ENCODE measurements at places on chromosomes 7 and 10.

GRCh38 chr7:39754326-39755120, 131.2 kb downstream of the RALA start:
- no peak for DNase-seq

GRCh38 chr10:78549140-78549935, 515.7 kb downstream of the RPS24 start:
- no peak for DNase-seq

- peak; percentile 45 for DNase-seq
These were observed 39.0 kb upstream of the AOAH start for GRCh38 chr7:36763132-36763816.

DNA sequence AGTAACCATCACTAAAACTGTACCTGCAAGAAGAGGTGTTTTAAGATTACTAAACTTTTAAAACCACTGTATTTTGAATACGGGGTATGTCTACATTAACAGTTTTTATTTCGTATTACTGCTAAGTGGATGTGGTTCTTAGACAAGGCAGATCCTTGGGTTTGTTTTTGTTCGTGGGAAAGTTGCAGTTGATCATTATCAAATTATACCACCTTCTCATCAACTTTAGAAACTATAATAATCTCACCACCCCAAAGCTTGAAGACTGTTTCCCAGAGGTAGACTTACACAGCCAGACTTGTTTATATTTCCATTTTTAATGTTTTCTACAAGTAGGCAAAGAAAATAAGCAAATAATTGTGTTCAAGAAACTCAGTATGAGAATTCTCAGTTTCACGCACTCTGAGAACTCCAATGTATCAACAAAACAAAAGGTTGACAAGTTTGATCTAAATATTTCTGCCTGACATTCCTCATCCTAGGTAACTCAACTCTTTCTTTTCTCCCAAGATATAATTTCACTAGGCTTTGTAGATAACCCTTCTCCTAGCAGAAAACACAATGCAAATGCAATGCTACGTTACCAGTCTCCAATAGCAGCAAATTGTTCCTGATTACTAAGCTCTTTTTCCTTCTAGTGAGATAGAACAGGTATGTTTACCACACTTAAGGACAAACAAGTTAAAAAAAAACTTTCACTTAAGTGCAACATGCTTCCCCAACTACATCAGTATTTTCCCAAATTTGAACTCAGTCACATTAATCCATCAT, 36.0 kb downstream of the IGF2BP3 start:
- no peak for DNase-seq

- DNase-seq, result peak; percentile 65
These were observed 95.1 kb upstream of the DIP2C start for GRCh38 chr10:784403-785088.

GRCh38 chr7:35700865-35701264, 5.9 kb upstream of the HERPUD2 start:
- no peak for DNase-seq

DNA sequence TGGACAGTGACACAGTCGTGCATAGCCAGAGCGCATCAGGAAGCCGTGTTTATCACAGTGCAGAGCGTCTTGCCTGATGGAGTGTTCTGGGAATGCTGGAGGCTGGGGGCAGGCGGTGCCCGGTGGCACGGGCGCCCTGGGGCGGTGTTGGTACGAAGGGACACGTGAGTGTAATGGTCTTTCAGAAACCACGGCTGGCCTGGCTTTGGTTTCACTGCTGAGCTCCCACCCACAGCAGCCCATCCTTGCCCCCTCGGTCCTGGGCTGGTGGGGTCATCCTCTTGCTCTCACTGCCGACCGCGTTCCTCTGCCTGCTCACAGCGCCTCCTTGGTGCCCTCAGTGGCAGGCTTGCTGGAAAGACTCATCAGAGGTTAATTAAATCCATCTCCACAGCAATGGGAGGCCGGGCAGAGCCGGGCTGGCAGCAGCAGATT, 50.6 kb downstream of the NKX6-2 start:
- peak; percentile 44 for DNase-seq

GRCh38 chr10:131310551-131311401, 745 bp downstream of the TCERG1L start:
- DNase-seq, result no peak

- no peak for DNase-seq
These were observed 1163.2 kb upstream of the SORCS1 start for GRCh38 chr10:108327706-108328105.

DNA sequence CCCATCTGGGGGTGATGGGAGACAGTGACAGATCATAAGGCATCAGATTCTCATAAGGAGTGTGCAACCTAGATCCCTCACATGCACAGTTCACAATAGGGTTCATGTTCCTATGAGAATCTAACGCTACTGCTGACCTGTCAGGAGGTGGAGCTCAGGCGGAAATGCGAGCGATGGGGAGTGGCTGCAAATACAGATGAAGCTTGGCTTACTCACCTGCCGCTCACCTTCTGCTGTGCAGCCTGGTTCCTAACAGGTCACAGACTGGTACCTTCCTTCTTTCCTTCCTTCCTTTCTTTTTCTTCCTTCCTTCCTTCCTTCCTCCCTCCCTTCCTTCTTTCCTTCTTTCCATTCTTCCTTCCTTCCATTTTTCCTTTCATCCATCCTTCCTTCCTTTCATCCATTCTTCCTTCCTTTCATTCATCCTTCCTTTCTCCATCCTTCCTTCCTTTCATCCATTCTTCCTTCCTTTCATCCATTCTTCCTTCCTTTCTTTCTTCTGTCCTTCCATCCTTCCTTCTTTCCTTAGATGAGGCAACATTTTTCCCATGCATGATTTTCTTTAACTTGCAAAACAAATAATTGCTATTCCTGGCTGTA, 370.0 kb upstream of the AUTS2 start:
- no peak for DNase-seq

- DNase-seq, result no peak
These were observed 98.9 kb downstream of the HERPUD2 start for GRCh38 chr7:35596061-35596460.

DNA sequence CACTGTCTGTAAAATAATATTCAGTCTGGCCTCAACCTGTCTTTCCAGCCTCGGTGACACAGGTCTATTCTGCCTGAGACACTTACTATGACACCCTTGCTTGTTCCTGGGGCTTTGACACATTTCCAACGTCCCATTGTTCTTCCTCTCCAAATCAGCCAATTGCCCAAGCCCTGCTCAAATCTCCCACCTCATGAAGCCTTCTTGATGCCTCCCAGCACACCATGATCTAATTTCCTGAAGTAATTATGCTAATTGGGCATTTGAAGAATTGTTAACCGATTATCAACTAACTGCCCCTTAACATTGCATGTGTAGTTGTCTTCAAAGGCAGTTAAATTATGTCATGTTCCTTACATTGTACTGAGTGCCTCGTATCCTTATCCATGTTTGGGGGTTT, 33.1 kb downstream of the CAV1 start:
- DNase-seq, result no peak

DNA sequence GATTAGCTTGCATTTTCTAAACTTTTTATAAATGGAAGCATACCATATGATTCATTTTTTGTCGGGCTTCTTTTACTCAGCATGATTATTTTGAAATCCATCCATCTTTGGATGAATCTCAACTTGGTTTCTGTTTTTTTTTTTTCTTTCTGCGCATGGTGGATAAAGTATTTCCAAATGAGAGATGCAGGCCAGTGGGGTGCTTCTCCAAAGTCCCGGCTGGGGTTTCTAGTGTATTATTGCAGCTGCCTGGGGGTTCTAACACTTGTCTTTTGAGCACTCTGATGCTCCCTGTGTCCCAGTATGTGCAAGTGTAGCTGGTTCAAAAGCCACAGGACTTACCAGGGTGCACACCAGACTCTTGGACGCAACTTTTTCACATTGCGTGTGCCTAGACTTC, 70.9 kb upstream of the LOXL4 start:
- no peak for DNase-seq

- no peak for DNase-seq
These were observed 85.6 kb downstream of the SDK1 start for GRCh38 chr7:3386423-3387190.

GRCh38 chr7:26709210-26709990, 155.0 kb downstream of the SKAP2 start:
- no peak for DNase-seq

GRCh38 chr10:101020427-101021075, 10.4 kb downstream of the PDZD7 start:
- DNase-seq, result no peak

GRCh38 chr10:12194752-12195271, 879 bp downstream of the NUDT5 start:
- no peak for DNase-seq

DNA sequence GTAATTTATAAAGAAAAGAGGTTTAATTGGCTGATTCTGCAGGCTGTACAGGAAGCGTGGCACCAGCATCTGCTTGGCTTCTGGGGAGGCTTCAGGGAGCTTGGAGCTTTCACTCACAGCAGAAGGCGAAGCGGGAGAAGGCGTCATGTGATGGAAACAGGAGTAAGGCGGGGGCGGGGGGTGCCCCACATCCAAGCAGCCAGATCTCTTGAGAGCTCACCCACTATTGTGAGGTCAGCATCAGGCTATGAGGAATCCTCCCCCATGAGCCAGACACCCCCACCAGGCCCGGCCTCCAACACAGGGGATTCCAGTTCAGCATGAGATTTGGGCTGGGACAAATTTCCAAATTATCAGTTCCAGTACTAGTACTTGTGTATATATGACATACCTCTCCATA, 46.2 kb downstream of the WDR37 start:
- DNase-seq, result no peak

DNA sequence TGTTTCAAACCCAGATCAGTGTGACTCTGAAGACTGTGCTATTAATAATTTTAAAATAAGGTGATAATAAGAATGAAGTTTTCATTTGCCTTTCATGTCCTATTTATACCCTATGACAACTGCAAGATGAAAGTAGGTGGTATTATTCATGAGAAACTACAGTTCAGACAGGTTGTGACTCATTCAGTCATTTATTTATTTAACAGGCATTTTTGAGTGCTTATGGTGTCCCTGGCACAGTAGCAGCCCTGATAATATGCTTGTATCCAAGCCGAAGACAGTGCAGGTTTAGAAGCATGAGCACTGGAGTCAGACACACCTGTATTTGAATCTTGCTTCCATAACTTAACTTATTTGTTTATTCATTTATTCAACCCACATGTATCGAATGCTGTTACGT, 87.1 kb downstream of the FZD1 start:
- no peak for DNase-seq

DNA sequence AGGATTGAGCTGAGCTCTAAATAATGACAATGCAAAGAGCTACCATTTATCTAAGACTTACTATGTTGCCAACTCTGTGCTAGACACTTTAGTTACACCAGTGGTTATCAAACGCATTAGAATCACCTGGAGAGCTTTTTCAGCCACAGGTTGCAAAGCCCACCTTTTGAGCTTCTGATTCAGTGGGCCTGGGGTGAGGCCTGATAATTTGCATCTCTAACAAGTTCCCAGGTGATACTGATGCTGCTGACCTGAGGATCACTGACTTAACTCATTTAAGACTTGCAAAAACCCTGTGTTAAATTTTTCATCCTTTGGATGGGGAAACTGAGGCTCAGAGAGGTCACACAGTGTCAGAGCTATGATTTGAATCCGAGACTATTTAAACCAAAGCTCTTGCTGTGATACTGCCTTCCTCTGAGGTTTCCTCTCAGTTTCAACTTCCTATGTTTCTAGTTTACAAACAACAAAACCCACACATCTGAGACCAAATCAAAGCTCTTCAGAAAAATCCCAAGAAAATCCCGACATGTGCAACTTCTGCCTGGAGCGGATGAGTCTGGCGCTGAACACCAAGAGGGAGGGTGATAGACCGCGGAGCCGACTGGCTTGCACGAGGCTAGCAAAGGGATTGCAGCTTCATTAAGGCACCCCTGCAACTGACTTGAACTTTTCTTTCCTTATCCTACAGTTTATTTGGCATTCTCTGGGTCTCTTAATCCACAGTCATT, 124.9 kb downstream of the CYP26A1 start:
- DNase-seq, result no peak

DNA sequence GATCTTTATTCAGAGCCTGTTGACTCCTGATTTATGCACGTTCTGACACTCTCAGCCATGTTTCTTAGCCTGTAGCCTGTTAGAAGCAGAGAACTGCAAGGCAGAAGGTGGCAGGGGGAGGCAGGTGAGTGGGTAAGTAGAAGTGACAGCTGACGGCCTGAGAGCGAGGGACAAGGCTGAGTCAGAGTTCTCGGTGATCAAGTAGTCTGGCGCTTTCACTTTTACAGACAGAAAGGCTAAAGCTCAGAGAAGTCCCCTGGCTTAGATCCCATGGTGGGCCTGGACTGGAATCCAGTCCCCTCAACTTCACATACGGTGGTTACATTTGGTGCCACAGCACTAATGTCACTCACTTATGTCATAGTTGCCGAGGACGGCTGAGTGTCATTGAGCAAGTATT, 139.0 kb downstream of the TACC2 start:
- no peak for DNase-seq

GRCh38 chr10:90857635-90858460, at the start of gene HTR7:
Gene HTR7, minus strand, starts transcription at chr10:90858039. Its CDS starts 368 bp downstream, at chr10:90857671.
- DNase-seq, result peak; percentile 58

- no peak for DNase-seq
These were observed 63.8 kb upstream of the SEM1 start for GRCh38 chr7:96773483-96773882.

DNA sequence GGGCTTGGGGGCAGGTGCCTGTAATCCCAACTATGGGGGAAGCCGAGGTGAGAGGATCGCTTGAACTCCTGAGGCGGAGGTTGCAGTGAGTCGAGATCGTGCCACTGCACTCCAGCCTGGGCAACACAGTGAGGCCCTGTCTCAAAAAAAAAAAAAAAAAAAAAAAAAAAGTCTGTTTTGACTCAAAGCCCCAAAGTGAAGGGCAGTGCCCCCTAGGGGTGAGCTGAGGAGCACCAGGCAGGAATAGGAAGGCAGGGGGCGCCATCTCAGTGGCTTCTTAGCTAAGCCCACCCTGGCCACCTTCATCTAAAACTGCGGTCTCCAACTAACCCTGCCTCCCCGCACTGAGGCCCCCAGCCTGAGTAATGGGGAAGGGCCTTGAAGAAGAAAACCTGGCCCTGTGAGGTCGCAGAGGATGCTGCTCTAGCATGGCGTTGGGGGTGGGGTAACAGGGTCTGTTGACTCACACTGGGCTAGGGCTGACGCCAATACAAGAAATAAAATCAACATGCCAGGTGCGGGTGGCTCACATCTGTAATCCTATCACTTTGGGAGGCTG, 9.8 kb downstream of the PODXL start:
- DNase-seq, result peak; percentile 37

GRCh38 chr10:86652361-86653202, 1.8 kb upstream of the OPN4 start:
- DNase-seq, result peak; percentile 8
